ENCODE measurements at places on chromosomes 7 and 10. TPM values are rescaled to one million over a fixed set of nuclear protein-coding genes. Genes with fewer than 3 reads are reported as not detected.
A peak's percentile ranks its signal among the peaks of the same experiment; 100 is the strongest.

The CCNY gene
- total RNA-seq: 49.3 TPM

The LRMDA gene
- total RNA-seq: not detected

The TMEM270 gene
- not detected for total RNA-seq

The ZNF248 gene
- total RNA-seq: 9.1 TPM

The AGR2 gene
- not detected for total RNA-seq

The VGF gene
- 0.30 TPM for total RNA-seq

The IFIT1 gene
- 69.8 TPM for total RNA-seq

The ACSM6 gene
- not detected for total RNA-seq

The LIPF gene
- total RNA-seq: not detected

The AGMO gene
- not detected for total RNA-seq

The HPS6 gene
- total RNA-seq: 24.7 TPM

The MMD2 gene
- total RNA-seq: not detected

GRCh38 chr7:45579391-45579801 is 5.2 kb downstream of the ADCY1 start:
- DNase-seq: no peak

DNA sequence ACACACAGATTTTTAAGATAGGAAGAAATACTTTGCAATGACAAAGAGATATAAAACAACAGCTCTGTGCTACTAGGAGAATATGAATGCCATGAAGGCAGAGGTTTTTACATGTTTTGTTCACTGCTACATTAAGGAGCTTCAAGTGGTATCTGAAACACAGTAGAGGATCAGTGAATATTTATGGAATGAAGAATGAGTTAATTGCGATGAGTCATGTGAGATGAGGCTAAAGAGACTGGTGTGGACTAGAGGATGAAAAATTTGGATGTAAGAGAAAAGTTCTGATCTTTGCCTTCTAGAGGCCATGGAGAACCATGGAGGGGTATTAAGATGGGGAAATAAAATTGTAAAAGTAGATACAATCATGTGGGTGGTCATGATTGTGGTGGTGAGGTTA is 434.2 kb downstream of the PHTF2 start:
- DNase-seq: no peak

GRCh38 chr7:13532028-13532753 is 457.3 kb downstream of the ETV1 start:
- DNase-seq: no peak

DNA sequence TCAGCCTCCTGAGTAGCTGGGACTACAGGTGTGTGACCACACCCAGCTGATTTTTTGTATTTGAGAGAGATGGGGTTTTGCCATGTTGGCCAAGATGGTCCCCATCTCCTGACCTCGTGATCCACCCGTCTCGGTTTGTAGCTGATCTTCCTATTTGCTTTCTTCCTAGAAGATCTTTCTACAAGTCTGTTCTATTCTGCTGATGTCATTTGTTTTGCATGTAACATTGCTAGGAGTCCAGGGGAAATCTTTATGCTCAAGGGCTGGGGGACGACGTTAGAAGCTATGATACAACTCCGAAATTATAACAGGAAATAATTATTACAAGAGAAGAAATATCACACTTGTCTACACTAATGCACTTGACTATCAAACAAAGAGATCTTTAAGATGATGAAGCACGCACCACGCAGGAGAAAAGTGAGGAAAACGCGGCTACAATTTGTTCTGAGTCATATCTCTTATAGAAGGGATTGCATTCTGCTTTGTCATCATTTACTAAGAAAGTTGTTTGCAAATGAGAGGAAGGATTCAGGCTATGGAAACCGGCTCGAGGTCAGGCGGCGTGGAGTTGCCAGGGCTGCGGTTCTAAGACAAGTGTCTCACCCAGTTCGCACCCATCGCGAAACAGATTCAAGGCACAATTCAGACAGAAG is 103.0 kb upstream of the CARD11 start:
- DNase-seq: no peak

GRCh38 chr7:47444376-47445098 is 137.4 kb downstream of the TNS3 start:
- no peak for DNase-seq

- DNase-seq: no peak
Measured at GRCh38 chr7:89771003-89771636, 383.1 kb upstream of the STEAP1 start.

DNA sequence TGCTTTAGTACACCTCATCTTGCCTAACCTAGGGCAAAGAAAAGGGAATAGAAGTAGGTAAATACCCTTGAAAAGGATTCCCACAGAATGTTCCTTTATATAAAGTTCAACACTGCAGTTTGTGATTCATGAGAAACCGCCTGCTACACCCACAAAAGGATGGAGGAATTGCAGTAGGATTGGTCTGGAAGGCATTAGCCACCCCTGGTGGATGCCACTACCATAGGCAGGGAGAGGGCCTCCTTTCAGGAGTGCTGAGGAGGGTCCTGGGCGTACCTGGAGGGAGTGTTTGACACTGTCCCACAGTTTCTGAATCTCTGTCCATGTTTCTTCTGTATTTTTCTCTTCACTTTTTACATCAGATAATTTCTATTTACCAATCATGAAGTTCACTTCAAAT is 221.8 kb upstream of the TMEM72 start:
- no peak for DNase-seq

DNA sequence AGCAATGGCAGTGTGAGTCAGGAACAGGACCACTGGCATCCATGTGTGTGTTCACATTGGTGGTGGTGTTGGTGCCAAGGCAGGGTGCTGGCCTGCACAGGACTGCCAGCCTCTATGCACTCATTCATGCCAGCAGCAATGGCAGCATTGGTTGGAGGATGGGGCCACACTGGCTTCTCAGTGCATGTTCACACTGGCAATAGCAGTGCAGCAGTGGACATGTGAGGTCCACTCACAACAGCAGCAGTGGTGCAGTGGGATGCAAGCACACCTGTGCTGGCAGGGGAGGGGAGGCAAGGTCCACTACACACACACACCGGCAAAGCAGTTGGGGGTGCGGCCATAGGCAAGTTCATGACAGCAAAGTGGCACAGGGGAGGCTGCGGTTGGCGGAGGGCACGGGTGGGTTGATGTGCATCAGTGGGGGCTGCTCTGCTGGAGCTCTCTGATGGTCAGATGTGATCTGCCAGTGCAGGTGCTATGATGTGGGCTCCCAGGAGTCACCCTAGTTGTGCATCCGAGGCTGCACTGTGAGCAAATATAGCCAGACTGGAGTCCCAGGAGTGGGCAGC is 57.8 kb upstream of the TNKS2 start:
- DNase-seq: no peak

DNA sequence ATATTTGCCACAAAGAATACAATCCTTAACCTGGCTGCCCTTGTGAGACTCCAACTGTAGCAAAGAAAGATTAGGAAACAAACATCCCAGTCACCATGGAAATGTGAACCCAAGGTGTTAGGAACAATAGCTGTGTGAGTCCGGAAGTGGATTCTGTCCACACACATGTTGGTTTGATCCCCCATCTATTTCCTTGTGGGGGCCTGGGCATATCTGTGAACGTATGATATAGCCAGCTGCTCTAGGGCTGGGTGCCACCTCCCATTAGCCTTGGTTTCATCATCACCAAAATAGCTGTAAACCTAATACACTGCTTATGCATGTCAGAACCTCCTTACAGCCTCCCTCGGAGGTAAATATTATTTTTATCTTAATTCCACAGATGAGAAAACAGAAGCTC is 26.4 kb downstream of the GRK5 start:
- no peak for DNase-seq

DNA sequence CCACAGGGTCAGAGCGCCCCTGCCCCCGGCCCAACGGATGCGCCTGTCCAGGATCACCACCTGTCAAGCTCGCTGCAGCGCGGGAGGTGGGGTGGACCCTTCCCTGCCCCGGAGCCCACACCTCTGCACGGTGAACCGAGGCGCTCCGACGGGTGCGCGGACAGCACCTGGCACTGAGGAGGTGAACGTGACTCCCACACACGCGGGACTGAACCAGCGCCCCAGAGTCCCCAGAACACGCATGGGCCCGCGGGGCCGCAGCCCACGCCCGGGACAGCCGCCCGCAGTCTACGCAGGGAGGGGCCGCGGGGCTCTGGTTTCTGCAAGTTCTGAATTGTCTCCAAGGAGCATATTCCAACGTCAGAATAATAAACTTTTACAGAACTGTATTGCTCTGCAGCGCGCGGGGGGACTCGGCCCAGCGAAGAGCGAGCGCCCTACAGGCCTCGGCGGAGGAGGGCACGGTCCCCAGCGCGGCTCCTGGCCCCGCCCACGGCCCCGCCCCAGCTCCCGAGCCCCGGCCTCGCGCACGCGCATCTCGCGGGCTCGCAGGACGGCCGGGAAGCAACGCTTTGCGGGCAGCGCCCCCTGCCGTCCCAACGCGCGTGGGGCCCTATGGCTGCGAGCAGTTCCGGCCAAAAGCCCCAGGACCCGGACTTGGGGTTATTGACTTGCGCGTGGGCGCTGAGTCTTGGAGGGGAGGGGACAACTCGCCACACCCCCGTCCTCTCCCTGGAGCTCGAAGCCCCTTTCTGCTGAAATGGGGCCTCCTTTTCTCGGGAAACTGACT is 29.7 kb downstream of the OAT start:
- peak; percentile 93 for DNase-seq

DNA sequence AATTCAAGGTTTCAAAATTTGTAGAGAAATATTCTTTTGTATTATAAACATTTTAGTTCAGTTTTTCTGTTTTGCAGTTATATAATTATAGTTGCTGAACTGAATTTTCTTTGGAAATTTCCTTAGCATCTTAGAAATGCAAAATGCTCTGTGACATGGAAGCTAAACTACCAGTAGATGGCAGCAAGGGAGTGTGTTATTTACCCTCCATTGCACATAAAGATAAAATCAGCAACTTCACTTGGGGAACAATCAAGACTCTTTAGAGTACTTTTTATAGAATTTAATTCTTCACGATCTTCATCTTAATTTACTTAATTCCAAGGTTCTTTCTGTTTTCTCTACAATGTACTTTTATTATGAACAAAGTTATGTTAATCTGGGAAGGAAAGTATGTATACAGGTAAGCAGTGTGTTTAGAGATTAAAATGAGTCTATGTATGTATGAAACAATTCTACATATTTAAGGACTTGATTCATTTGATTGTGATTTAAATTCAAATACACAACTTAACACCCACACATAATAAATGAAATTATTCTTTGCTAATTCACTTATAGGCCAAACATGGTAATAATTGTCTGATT is 404.2 kb downstream of the THSD7A start:
- DNase-seq: no peak

GRCh38 chr10:69014171-69014570 is 25.6 kb downstream of the KIFBP start:
- no peak for DNase-seq

- no peak for DNase-seq
Measured at GRCh38 chr7:40382145-40382544, 247.3 kb downstream of the SUGCT start.

DNA sequence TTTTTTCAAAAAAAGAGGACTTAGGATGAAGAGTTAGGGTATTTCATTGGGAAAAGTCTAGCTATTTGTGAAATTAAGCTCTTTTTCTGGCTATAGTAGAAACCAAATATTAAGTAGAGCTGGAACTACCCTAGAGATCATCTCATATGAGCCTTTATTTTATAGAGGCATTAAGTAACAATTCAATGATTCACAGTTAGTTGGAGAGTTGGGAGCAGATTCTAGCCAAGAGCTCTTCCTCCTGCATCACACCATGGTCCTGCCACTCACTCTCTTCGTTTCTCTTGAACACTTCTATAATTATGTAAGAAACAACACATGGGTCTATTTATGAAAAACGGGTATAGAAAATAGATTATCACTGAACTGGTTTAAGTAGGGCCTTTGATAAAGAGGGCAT is 76.1 kb upstream of the ANK3 start:
- DNase-seq: no peak

DNA sequence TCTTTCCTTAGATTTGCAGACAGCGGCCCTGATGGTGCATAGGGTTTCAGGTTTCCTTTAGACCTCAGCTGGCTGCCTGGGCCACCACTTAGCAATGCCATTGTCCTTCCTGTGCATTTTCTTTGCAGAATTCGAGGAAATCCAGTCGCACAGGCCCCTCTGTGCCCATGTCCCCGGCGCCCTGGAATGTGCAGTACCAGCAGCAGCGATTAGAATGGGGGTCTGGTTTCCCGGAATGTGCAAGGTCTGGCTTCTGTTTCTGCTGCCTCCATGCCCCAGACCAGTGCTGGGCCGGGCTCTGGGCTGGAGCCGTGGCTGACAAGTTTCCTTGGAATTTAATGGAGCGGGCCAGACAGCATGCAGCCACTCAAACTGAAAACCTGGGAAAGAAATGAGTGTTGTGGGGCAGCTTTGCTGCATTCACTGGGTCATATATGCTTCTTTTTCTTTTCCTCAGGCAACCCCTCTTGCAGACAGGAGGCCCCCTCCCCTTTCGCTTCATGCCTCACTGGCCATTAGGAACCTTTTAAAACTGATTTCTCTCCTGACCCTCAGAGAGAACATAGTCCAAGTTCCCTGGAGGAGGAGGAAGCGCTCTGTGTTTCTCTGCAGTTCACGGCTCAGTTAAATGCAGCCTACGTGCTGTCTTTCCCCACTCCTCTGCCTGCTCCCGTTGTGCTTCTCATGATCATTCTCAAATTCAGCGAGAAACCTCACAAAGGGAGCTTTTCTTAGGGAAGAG is 14.4 kb downstream of the HTRA1 start:
- DNase-seq: no peak

GRCh38 chr10:113552014-113552413 is 839 bp upstream of the HABP2 start:
- no peak for DNase-seq

DNA sequence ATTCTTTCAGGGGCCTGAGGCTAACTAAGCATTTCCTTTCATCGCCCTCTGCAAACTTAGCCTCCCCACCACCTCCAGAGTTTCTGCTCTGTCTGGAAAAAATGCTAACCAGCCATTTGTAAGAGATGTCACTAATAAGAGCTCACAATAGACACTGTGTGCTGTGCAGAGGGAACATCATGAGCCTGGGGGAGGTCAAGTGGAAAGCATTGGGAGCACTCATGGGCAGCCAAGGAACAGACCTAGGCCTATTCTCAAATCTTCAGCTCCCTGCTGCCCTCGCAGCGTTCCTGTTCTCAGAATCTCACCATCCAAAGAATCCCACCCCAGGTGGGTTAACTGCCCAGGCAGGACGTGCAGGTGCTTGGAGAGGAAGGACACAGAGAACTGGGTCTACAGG is 27.1 kb upstream of the GPAM start:
- DNase-seq: no peak
